ENCODE measurements at places on chromosomes 3 and 15.

DNA sequence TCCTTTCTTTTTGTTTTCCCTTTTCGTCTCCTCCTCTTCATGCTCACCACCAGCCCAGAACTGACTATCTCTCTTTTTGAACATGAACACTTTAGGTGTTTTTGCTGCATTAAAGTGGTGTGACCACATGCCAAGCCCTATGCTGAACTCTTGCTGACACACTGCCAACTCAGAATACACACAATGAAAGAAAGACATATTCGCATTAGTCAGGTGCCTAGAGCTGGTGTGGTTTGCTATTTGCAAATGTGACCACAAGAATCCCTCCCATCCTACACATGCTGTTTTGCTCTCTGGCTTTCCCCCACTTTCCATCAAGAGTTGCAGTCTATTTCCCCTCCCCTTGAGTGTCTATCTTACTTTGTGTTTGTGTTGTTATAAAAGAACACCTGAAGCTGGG lies 967.8 kb upstream of the CFAP20DC start:
- DNase-seq = no peak

- no peak for DNase-seq
Observed at GRCh38 chr15:90654233-90655136, 62.7 kb upstream of the BLM start.

- no peak for DNase-seq
Observed at GRCh38 chr3:184687363-184688015, 24.4 kb downstream of the MAGEF1 start.

DNA sequence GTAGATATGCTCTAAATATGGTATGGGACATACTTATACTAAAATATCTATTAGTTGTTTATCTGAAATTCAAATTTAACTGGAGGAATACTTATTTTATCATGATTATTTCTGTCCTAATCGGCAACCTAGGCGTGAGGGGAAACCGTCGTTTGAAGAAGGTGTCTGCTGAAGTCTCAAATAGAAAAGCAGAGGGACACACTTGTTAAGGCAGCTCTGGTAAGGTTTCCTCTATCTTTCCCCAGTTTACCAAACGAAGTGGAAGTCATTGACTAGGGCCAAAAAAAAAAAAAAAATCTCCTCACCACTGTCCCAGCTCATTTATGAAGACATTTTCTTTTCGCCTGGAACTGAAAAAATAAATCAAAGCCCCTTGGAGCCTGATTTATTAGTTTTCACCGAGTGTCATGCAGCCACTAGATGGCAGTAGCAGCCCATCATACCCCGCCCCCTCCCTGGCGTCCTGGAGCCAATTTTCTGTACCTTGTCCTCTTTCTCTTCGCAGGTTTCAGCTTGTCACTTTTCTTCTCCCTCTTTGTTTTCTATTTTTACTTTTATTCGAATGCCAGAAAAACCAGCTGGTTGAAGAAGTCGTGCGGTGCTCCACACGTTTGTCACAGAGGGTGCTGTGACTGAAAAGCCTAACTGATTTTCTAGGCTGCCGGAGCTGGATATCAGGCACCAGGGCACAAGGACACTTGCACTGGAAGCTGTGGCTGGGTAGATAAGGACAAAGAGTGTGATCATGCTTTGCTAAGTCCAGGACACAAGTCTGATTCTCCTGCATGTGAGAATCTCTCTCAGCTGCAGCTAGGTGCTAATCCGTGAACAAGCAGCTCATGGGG lies 238.7 kb downstream of the ZPLD1 start:
- peak; percentile 82 for DNase-seq

GRCh38 chr3:60080648-60081047 lies 1030.8 kb upstream of the CFAP20DC start:
- DNase-seq = no peak

GRCh38 chr3:128415200-128415772 lies 51.4 kb downstream of the DNAJB8 start:
- no peak for DNase-seq

- no peak for DNase-seq
Observed at GRCh38 chr15:88606070-88606794, 14.9 kb upstream of the AEN start.

DNA sequence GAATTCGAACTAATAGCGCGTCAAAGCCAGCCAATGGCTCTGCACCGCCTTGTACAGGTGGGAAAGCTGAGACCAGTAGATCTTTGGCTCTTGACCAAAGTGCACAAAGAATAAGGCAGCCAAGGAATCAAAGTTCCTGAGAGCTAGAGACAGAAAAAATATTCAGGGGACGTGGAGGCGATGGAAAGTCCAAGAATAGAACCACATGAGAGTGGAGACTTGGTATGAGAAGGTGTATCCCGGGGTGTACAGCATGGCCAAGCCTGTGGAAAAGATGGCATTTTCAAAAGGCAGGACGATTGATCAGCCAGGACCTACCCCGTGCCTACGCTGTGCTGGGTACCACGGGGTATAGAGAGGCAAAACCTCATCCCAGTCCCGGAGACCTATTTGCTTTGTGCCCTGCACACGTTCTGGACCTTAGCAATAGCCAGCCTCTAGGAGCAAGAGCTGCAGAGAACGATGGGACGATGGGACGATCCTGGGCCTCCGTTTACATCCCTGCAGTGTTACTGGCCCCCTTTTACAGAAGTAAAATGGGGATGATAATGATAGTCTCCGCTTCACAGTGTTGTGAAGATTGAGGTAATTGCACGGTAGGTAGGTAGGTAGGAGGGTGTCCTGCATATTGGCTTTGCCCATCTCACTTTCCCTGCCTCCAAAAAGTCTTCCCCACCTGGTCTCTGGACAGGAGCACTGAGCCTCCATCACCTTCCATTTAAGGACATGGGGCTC lies 583 bp upstream of the RBSN start:
- no peak for DNase-seq

GRCh38 chr3:161560008-161560637 lies 63.5 kb downstream of the OTOL1 start:
- DNase-seq = peak; percentile 65

DNA sequence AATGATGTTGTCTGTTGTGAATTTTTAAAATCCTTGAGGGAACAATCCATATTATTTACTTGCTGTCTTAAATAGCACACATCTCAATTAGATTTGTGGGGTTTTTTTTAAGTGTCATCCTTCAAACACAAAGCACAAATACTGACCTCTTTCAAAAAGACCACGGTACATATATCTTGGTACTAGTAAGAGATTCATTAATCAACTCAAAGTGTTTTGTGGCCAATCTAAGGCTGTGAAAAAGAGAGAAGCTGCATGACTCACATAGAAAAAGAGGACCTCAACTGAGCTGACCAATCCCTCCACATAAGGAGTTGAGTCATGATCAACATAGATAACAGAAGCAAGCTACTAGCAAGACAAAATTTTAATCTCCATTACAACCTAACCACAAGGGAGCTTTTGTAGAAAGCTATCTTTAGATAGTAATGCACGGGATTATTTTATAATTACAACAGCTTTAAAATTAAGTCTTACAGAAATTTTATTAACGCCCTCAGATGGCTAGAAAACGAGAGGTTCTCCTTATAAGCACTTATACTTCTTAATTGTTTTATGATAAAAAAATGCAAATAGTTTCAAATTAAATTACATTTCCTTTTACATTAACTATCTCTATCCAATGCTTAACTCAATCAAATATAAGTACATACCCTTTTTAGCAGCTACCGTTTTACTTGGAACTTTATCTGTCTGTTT lies 60.5 kb downstream of the TOP2B start:
- no peak for DNase-seq

DNA sequence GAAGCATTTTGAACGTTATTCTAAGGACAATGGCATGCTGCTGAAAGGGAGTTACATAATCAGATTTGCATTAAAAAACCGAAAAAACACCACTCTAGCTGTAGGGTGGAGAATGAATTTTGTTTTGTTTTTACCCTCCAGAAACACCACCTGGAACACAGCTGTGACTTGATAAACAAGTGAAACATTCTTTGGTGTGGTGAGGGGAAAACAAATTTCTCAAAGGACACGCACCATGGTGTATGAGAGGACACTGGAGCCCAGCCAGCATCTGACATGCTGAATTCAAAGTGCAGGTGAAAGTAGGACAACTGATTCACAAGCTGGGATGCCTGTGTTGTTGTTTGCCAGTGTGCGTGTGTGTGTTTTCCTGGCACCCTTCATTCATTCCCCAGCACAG lies 554.5 kb upstream of the TBL1XR1 start:
- DNase-seq = no peak

DNA sequence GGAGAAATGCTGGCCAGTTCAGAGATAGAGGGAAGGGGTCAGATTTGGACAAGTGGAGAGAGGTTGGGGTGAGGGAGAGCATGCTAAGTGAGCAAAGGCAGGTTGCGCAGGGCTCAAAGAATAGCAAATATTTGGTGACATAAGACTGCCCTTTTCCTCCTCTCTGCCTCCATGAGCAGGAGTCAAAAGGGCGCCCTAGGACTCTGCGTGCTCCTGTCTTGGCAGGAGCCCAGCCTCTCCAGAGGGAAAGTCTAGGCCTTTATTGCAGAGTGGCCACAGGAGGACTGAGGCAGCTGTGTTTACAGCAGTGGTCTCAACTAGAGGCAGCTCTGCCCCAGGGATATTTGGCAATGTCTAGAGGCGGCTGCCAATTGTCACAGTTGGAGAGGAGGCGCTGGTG lies 165.6 kb downstream of the FAM43A start:
- DNase-seq = no peak

DNA sequence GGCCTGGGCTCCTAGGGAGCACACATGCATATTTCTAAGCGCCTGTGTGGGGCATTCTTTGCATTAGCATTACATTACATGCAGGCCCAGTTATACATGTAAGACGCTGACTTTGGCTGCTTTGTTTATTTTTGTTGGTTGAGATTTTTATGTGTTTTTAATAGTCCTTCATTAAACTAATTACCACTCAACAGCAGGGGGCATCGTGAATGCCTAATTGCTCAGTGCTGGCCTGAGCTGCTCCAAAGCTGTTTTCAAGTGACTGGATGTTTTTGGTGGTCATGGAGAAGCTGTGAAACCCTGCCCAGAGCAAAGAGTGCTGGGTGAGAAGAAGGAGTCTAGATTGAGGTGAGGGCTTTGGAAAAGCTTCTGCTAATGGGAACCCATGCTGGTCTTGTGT lies 41.5 kb downstream of the GPD1L start:
- no peak for DNase-seq

GRCh38 chr3:72044231-72044855 lies 259.4 kb upstream of the PROK2 start:
- DNase-seq = peak; percentile 7

DNA sequence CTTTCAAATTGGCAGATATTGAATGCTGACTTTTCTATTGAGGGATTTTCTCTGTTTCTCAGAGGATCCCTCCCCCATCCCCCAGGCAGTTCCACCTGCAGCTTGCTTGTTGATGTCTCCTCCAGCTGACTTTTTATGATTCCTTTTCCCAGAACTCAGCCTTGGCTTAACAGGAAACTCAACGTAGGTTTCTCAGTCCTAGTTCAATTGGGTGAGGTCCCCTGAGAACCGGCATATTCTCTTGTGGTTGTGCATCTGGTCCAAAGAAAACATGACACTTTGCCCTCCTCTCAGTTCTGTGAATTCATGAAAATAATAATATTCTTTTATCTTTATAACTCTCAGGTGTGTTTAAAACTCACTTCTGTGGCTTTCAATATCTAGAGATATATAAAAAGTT lies 1222.1 kb downstream of the OTOL1 start:
- no peak for DNase-seq

DNA sequence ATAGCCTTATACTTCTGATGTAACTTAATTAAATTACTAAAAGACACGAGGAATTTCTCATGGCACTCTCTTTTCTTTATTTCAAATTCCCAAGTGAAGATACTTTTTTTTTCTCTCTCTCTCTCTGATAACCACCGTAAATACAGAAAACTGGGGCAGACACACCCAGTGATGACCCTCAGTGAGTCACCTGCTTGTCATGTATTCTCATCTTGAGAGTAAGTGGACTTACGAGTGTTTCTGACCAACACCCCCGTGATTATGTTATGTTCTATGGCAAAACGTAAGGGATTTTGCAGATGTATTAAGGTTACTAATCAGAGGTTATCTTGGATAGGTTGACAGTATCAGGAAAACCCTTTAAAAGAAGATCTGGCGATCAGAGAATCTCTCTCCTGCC lies 348.8 kb upstream of the ZNF717 start:
- no peak for DNase-seq

GRCh38 chr15:85329561-85330422 lies 50.6 kb upstream of the AKAP13 start:
- no peak for DNase-seq

DNA sequence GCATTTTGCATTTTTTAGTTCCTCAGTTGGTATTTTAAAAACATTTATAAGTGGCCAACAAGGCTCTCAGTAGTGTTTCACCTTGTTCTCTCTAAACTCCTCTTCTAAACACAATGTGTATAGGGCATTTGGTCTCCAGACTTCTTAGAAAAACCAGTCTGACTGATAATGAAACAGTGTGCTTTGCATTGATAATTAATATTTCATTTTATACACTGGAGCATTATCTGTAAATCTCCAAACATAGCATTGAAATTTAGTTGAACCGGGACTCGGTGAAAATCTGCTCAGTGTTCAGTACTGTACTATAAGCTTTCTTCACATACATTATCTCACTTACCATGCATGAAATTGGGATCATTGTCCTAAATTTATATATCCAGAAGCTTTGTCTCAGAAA lies 53.6 kb downstream of the SETD5 start:
- no peak for DNase-seq

- no peak for DNase-seq
Observed at GRCh38 chr3:172702256-172702655, 8.6 kb downstream of the NCEH1 start.

GRCh38 chr15:70853973-70854665 lies at the start of gene LARP6:
TSS of gene LARP6 (minus strand) at chr15:70854157. CDS start at chr15:70854088, 69 bp downstream.
- peak; percentile 64 for DNase-seq

DNA sequence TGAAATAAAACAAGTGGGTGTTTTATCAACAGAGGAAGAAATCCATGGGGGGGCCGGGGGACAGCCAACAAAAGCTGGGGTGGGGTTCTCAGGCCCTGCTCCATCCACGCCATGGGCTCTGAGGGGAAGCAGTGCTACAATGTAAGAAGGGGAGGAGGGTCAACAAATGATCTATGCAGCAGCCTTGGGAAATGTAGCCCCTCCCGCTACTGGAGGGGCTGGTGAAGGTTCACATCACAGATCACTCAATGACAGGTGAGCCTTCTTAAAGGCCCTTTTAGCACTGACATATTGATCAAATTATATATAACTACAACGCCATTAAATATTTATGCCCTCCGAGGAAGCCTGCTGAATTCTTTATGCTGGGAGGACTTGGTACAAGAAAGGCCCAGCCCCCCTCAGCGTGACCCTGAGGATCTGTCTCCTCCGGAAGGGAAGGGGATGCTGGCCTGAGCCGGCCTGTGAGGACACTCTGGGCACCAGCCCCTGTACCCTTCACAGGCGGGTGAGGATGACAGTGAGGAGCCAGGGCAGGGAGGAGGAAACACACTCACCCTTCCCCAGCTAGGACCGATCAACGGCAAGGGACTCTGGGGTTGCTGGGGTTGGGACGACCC lies 15.3 kb downstream of the TLE3 start:
- no peak for DNase-seq

GRCh38 chr15:26888761-26889160 lies 21.9 kb downstream of the GABRA5 start:
- DNase-seq = no peak

DNA sequence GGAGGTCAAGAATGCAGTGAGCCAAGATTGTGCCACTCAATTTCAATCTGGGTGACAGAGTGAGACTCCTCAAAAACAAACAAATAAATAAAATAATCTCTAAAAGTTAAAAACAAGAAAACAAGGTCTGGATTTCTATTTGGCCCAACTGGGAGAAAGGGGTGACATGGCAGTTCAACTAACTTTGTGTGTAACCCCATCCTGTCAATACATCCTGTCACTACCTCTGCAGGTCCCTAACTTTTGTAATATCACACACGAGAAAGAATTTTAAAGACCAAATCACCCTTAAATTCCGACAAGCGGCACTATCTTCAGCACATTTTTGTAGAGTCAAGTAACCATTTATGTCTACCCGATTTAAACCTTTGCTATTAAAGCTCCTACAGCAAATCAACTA lies 10.2 kb downstream of the SLTM start:
- no peak for DNase-seq

All from endothelial cell (in vitro differentiated cells).